Stimulated activated CD8-positive, alpha-beta memory T cell treated with anti-CD3 and anti-CD28 coated beads, Interleukin-15, amount 100 ng/mL, for 24 hours (primary cell): ENCODE measurements at places on chromosomes 1 and 21.

GRCh38 chr21:35145626-35146233 is 96.6 kb upstream of the RUNX1 start:
- no peak for DNase-seq

- no peak for DNase-seq
These were observed 8.8 kb upstream of the FAM20B start for GRCh38 chr1:179016706-179017382.

DNA sequence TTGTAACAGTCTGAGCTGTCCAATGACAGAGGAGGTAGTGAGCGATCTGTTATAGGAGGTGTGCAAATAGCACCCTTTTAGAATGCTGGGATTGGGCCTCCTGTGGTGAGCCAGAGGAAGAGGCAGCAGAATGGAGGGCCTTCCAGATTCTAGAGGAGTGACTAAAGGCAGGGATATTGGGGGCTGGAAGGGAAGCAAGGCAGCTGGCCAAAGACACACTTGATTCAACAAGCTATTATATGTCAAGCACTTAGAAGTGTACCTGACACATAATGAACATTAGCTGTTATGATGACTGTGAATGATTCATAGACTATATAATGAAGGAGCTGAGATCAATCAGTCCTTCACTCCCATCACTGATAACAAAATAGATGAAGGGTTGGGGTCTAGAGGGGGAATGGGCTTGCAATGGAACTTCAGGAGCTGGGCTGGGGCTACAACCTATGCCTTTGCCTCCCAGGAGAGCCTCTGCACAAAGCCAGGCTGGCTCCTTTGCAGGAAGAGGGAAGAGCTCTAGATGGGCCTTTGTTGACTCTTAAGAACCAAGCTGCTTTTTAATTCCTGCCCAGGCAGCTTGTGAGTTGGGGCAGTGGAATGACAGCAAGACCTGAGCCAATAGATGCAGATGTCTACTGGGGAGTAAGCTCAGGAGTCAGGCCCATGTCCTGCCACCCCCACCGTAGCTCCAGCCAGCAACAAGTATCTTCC is 2.3 kb upstream of the MKNK1 start:
- no peak for DNase-seq

DNA sequence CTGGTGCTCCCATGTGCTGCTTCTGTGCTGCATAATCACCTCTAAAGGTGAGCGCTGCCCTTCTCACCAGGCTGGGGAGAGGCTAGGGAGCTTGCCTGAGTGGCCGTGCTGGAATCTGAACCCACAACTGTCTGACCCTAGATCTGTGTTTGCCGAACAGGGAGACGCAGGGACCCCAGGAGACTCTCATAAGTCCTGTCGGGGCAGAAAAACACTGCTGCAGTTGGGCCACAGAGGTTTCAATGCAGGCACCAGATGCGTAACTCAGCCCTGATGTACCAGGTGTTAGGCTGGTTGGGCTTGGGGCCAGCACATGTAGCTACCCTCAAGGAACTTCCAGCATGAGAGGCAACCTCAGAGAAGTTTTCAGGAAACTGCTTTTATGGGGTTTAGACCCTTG is 49.5 kb upstream of the DMRTB1 start:
- DNase-seq = no peak

DNA sequence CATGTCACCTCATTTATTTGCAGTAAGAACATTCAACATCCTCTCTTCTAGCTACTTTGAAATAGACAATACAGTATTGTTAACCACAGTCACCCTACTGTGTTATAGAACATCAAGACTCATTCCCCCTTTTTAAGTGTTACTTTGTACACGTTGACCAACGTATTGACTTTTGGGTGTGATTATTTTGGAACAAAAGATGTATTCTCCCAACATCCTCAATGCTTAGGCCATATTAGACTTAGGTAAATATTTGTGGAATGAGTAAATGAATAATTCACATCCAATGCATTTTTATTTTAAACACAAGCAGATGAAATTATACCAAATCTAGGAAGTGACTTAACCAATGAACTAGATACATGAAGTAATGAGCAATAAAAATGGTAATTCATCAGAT is 296.6 kb downstream of the CHRM3 start:
- DNase-seq = no peak
